ENCODE measurements at places on chromosomes 16 and 17.
A peak's percentile ranks its signal among the peaks of the same experiment; 100 is the strongest.

DNA sequence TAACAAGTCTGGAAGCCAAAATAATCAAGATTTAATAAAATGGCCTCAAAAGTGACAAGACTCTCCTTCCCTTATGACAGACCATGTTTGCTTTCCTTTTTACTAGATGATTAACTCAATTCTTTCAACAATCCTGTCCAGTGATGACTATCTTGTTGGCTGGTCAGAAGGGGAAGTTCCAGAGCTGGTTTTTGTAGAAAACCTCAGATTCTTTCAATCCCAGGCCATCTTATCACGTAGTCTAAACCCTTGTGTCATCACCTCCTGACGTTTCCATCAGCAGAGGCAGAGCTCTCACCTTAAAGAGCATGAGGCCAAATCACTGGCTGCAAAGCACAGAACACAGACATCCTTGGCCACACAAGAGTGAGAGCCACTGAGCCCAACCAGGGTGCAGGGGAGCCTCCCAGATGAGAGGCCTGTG is 125.3 kb downstream of the ANKRD11 start:
- DNase-seq, result peak; percentile 30

GRCh38 chr17:61314368-61315078 is 85.1 kb upstream of the TBX2 start:
- DNase-seq, result no peak

DNA sequence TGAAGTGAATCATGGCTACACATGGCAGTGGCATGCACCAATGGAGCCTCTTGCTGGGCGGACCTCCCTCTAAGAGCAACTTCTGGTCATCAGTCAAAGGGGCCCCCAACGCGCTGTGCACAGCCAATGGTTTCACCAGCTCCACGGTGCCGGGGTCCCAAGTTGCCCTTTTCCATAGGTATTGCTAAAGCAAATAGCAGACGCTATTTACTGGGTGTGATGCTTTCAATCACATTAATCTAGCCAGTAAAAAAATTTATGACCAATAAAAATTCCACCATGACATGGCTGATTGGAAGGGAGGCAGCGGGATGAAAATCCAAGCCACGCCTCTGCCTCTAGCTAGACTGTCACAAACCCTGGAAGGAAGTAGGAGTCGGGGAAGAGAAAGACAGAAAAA is 680.3 kb upstream of the SOX9 start:
- no peak for DNase-seq

DNA sequence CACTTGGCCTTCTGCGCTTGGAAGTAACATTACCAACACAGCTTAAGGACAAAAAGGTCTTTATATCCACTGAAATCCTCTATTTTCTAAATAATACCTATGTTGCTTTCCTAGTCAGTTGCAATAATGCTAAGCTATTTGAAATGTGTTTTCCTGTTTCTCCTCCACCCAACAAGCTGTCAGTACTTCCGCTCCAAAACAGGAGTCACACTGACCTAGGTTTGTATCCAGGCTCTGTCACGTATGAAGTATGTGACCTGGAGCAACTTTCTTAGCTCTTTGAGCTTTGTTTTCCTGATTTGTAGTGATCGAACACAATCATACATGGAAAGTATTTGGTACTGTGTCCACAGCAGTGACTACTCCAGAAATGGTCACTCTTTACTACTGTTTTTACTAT is 24.3 kb upstream of the MYLK3 start:
- no peak for DNase-seq

DNA sequence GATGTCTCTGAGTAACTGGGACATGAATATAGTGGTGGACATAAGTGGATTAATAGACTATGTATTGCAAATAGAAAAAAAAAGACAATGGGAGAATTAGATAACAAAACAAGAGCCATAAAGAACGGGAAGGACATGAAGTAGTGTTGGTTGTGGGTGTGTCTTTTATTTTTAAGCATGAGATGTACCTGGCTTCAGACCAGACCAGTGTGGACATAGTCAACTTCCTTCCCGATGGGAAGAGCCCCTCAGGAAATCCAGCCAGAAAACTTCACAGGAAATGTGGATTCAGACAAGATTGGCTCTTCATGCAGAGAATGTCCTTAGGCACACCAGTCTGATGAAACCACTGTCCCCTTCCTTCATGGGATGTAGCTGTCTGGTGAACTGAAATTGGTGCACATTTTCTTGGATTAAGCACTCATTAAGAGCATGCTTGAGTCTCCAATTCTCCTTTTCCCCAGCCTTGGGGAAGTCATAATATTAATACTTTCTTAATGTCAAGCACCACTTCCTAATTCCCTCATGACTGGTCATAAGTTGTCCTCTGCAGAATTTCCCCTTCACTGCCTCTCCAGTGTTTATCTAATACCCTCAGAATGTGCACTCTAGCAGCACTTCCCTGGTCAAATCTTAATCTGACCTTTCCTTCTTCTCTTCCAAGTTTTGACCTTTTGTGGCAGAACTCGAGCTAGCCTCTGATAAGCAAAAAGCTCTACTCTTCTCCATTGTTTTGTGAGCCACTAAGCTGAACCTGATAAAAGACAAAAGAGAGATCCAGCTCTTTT is 350.6 kb upstream of the MAF start:
- no peak for DNase-seq

- DNase-seq, result no peak
These were observed 7.9 kb downstream of the KCTD5 start for GRCh38 chr16:2689968-2690801.

DNA sequence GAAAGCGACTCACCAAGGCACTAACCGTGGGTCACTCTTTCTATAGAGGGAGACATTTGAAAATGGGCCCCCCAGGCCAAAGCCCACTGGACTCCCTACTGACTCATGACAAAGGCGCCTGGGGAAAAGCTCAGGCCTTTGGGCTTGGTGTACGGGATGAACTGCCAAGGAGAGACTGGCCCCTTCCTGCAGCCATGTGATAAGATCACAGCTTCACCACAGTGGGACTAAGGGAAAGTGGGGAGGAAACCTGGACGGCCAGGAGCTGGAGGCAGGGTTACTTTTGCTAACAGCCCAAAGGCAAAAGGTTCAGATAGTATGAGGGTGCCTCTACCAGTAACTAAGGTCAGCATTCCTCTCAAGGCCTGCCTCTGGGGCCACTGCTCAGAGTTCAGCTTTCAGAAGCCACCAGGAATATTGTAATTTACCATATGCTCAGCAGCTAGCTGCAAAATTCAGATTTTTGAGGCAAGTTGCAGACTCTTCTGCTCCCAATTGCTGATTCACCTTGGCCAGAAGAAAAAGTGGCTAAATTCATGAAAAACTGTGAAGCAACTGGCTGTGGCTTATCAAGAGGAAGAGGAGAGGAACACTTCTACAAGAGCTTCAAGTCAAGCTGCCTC is 37.1 kb upstream of the SLC25A19 start:
- no peak for DNase-seq

GRCh38 chr17:4560421-4560820 is at the start of gene GGT6:
Gene GGT6, minus strand, starts transcription at chr17:4560577. Its CDS starts 56 bp downstream, at chr17:4560521.
- DNase-seq, result no peak

DNA sequence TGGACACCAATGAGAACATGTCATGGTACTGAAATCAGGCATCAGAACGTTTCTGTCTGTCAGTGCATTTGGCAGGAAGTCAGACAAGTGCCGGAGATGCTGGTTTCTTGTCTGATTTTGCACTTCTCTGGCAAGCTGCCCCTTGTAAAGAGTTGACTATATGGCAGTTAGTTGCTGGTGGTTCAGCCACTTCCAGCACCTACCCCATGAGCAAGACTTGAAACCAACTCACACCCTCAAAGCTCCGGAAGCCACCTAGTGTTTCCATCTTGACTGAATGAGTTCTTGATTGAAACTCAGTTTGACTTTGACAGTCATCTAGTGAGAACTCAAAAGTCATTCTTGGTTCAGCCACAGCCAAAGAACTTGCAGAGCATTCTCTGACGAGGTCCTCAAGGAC is 225.1 kb downstream of the SPECC1 start:
- no peak for DNase-seq

DNA sequence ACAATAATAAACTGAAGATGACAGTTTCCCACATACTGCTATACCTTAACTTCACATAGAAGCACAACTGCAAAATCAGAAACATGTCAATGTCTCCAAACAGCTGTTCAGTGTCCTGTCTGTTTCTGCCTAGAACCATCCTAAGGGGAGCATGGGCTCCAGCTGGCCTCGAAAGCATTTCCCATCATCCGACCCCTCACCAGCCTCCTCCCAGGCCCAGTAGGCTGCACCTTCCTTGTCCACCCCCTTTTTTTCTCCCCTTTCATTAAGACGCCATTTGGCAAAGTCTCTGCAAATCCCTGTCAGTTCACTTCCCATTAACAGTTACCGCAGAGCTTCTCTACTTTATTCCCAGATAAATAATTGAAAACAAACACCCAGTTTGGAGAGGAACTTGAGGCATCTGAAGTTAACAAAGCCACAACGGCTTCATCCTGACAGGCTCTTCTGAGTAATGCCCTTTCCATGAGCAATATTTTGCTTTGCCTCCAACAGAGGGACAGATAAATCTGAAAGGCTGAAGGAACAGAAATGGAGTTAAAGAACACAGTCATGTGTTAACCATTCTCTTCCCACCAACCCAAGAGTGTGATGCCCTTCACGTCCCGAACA is 65.3 kb downstream of the SLC39A11 start:
- DNase-seq, result no peak

GRCh38 chr16:75345711-75346110 is 87.6 kb downstream of the CFDP1 start:
- DNase-seq, result no peak

All from Caco-2 (cell line).